NCI-H2081 treated with DMSO at 0.1 percent for 48 hours (cell line): ENCODE measurements at places on chromosomes 2 and 18.

DNA sequence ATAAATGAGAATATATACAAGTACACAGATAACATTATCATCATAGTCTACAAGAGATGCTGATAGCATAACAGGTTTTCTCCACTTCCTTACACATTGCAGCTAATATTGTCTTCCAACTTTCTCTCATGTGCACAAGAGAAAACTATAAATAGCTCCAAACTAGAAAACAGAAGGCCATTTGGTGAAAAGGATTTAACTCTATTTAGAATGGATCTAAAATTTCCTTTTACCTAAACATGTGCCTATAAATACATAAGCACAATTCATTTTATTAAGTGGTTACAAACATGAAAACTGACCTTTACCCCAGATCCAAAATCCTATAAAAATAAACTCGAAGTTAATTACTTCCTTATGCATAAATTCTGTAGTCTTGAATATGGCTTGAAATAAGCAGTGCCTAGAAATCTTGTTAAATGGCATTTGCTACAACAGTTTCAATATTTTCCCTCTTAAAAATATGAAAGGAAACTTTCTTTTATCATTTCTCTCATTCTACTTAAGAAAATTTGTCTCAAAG is 41.6 kb downstream of the SLC25A12 start:
- no peak for DNase-seq

- DNase-seq: no peak
These were observed 57.4 kb downstream of the TRPM8 start for GRCh38 chr2:233974530-233975071.

- DNase-seq: no peak
These were observed 24.6 kb downstream of the CDH2 start for GRCh38 chr18:28152354-28152753.

DNA sequence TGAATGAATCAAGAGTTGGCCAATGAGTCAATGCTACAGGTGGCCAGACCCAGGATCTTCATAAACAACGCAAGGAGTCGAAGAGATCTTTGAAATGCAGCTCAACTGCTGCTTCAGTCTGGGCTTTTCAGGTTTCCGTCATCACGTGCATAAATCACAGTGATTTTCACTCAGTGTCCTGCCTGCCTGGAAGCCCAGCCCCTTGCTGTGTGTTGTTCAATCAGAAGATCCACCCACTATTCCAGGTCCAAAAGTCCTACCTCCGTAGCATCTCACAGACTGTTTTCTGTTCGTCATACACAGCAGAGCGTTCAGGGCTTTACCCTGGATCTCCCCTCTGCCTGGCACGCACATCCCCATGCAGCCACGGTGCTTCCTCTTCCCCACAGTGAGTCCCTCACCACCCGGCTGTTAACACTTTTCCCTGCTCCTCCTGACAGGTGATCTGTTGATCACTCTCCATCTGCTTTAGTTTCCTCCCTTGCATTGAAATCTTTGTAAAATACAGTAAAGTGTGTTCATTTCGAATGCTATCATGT is 216.3 kb downstream of the MYT1L start:
- no peak for DNase-seq
